Activated T-cell treated with anti-CD3 and anti-CD28 coated beads, Interleukin-2, amount 50 U/mL, for 72 hours (primary cell): ENCODE measurements at places on chromosomes 1 and 21.

DNA sequence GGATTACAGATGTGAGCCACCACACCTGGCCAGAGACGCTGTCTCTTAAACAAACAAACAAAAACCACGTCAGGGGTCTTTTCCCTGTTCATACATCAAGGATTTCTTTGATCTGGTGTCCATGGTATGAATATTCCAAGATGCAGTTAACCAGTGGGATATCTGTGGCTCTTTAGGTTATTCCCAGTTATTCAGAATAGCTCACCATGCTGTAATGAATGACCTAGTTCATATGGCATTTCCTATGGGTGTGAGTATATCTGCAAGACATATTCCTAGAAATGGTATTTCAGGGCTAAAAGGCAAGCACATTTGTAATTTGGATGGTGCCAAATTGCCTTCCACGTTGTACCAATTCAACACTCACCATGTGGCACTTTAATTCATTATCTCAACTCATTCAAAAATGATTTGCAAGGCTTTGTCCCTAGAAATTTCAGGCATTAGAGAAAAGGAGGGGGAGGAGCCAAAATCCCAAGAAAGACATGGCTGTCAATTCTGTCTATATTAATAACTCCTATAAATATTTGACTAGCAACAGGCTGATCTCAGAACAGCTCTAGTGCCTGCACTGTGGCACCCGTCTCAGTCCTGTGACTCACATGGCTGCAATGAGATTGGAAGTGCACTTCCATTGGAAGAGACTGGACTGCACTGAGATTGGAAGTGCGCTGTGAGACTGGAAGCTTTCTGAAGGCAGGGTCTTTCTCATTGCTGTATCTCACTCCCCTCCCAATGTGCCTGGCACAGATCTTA lies 6.0 kb upstream of the STMN1 start:
- no peak for DNase-seq

- no peak for DNase-seq
Observed at GRCh38 chr1:59552007-59552406, 255.1 kb downstream of the FGGY start.

GRCh38 chr1:24351918-24352627 lies 32.9 kb downstream of the GRHL3 start:
- peak; percentile 84 for DNase-seq

GRCh38 chr21:26811482-26811881 lies 33.7 kb downstream of the ADAMTS1 start:
- no peak for DNase-seq

GRCh38 chr1:192958350-192958749 lies 100.8 kb downstream of the UCHL5 start:
- no peak for DNase-seq

DNA sequence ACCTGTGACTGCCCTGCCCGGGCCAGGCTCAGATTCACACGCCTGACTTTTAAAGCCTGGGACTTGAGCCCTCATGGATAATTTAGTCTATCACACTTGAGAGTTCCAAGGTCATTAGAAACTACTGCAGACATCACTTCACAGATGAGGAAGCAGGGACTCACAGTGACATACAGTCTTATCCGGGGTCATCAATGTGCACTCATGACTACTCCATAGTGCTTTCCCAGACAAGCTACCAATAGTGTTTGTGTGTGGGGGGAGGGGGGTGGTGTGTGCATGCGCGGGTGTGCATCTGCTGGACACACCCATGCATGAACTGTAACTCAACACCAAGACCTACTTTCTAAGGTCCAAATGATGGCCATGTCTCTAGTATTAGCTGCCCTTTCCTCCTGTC lies 16.1 kb upstream of the SLC5A9 start:
- no peak for DNase-seq

DNA sequence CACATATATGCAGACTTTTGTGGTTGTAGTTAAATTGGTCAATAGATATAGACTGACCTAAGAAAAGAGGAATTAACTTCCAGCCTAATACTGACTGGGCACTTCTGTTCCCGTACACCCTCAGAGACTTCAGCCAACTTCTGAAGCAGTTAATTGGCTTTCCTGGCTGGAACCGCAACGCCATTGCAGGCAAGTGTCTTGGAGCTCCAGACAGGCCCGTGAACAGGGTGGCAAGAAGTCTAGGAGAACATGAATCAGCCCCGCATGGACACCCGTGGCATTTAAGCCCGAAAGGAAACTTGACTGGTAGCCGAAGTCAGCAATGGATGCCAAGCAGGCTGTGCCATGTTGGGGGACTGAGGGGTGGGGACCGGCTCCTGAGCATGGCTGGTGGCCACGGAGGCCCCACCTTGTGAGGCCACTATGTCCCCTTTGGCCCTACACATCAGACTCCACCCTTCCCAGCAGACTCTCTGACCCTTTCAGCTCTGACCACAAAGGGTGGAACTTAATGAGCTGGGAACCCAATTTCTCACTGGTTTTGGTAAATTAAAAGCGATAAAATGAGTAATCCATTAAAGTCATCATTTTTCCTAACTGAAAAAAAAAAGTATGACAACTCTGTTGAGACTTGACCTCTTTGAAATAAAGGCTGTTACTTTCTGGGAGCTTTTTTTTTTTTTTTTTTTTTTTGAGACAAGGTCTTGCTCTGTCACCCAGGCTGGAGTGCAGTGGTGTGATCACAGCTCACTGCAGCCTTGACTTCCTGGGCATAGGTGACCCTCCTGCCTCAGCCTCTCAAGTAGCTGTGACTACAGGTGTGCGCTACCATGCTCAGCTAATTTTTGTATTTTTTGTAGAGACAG lies 54.1 kb downstream of the RUNX1 start:
- no peak for DNase-seq

DNA sequence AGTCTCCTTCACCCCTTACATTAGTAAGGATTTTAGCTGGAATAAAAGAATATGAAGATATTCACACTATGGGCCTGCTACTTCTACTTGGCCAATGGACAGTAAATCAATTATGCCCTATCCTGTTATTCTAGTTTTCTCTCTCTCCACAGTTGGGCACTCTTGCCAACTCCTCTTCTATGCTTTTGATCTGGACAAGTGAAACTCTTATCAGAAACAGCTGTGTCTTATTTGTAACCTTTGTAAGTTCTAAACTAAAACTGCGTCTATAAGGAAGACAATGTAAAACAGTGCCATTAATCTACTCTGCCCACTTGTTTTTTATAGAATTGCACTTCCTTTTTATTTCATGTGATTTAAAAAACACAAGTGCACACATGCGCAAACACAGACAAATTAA lies 244.0 kb upstream of the DMRTA2 start:
- DNase-seq: no peak

DNA sequence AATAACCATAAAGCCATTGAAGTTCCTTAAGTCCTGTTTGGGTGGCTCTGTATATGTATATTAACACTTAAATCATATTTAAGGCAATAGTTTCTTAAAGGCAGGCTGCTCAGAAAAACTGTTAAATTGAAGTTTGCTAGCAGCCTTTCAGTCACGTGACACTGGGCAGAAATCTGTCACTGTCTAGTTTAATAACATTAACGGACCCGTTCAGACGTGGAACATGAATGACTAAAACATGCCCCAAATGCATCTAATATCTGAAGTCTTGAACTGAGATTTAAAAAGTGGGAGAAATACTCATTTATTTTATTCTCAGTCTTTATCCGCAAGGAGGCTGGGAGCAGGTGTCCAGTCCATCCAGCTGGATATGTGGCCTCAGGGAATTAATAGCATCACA lies 3.3 kb upstream of the SPATA1 start:
- no peak for DNase-seq

- no peak for DNase-seq
Observed at GRCh38 chr1:204731985-204732575, 46.5 kb upstream of the LRRN2 start.

DNA sequence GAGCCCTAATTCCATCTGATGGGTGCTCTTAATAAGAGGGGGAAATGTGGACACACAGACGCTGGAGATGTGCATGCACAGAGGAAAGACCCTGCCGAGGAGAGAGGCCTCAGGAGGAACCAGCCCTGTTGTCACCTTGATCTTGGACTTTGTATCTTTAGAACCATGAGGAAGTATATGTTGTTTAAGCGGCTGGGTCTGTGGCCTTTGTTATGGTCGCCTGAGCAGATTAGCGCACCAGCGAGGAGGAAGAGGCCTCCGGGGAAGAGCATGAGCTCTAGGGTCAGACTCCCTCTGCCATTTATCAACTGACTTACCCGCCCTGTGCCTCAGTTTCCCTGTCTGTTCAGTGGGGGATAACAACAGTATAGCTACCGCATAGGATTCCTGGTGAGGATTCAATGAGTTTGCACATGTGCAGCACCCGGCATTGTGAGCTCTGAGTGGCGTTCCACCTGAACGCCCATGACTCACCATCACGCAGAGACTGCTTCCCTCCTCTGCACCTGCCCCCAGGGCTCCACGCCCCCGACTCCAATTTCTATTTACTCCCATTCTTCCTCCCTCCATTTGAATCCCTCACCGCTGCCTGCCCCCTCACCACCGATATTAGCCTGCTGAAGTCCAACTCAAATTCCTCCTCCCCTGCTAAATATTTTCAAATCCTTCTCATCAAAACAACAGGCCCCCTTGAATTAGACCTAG lies 67.2 kb downstream of the ATP5PO start:
- no peak for DNase-seq

- no peak for DNase-seq
Observed at GRCh38 chr1:212295579-212295978, 10.4 kb downstream of the PPP2R5A start.

DNA sequence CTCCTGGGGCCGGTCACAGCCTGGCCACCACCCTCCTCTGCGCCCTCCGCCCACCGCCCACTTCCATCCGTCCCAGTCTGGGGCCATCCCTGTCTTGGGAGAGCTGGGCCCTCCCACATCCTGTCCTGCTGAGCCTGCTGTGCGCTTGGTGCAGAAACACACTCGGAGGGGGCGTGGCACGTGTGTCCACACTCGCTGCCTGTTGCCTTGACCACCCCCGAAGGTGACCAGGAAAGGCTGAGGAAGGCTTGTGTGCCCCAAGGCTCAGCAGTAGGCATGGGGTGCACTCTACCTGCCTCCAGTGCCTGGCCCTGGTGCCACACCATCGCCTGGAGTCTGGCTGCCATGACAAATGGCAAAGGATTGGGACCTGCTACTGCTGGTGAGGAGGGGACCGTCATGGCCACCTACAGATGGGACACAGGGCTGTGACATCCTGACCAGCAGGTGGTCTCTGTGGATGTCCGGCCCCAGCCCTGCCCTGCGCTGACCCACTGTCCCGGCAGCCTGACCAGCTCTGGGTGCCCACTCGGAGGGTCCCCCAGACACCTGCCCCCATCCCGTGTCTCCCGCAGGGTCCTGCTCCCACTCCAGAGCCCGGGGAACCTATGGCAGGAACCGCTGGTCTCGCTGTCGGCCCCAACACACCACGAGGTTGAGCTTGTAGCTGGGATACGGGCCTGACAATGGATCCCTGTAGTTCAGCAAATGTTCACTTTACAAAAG lies 23.2 kb upstream of the PTTG1IP start:
- DNase-seq: no peak

- no peak for DNase-seq
Observed at GRCh38 chr1:233290396-233291034, 5.0 kb downstream of the PCNX2 start.

- no peak for DNase-seq
Observed at GRCh38 chr1:101756411-101756810, 240.3 kb downstream of the OLFM3 start.

DNA sequence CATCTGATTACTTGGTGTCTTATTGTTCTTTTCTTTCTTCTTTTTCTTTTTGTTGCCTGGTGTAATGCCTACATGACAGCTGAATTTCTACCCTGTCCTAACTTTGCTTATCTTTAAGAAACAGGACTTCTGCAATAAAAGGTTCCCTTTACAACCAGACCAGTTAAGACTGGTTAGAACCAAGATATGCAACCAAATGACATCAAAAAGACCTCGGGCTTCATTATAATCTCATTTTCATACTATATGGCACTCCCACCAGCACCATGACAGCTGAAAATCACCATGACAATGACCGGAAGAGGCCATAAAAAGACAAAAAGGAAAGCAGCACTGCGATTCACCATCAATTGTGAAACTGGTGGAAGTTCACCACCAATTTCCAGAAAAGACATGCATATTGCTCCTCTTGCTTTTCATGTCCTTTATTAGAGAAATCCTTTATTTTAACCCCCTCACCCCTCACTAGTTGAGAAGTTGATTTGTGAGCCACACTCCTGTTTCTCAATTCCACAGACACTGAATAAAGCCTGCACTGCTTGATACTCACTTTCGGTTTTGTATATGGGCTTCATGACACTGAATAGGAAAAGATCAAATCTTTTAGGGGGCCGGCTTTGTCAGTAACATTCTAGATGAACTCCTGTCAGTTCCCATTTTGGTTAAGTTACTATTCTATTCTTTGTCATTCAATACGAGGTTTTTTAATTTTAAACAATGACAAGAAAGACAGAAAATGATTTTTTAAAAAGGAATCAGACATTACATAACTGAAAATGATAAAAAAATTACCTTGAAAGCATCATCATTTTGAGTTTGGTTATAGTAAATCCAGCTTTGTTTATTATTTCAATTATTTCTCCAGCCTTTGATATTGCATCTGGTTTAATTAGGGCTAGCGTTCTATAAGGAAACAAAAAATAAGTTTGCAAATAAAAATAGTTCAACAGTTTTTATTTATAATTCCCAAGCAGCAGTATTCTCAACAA lies 58.1 kb downstream of the NME7 start:
- DNase-seq: no peak

DNA sequence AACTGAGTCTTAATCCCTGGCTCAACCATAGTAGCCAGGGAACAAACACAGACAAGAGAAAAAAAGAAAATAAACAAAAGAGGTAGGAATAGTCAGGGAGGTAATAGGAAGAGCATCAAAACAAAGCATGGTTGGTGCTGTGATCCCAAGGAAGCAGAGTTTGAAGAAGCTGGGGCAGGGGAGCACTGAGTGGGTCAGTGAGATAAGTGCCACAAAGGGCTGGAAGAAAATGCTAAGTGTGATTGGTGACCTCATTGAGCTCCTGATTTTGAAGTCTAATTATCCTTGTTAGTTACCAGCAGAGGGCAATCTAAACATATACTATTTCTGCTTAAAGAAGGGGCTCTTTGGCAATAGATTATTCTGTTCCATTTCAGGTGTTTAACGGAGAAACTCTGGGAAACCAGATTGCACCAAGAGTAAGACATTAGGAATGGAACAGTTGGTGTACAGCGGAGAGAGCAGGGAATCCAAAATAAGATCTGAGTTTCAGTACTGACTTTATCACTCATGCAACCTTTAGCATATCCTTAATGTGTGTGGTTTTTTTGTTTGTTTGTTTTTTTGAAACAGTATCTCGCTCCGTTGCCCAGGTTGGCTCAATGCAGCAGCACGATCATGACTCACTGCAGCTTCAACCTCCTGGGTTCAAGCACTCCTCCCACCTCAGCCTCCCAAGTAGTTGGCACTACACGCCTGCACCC lies 30.7 kb upstream of the KIAA1614 start:
- no peak for DNase-seq
